ENCODE measurements at places on chromosomes 2 and 18. TPM values are rescaled to one million over a fixed set of nuclear protein-coding genes. Genes with fewer than 3 reads are reported as not detected.

GRCh38 chr18:49612515-49613033, 50.7 kb downstream of the LIPG start:
- no peak for DNase-seq

GRCh38 chr18:51668101-51668500, 470.6 kb upstream of the MEX3C start:
- peak; percentile 10 for DNase-seq

GRCh38 chr2:29921560-29921915, at the start of gene ALK:
TSS of gene ALK (minus strand) at chr2:29921586. CDS start at chr2:29920659, 927 bp downstream.
- peak; percentile 60 for DNase-seq

DNA sequence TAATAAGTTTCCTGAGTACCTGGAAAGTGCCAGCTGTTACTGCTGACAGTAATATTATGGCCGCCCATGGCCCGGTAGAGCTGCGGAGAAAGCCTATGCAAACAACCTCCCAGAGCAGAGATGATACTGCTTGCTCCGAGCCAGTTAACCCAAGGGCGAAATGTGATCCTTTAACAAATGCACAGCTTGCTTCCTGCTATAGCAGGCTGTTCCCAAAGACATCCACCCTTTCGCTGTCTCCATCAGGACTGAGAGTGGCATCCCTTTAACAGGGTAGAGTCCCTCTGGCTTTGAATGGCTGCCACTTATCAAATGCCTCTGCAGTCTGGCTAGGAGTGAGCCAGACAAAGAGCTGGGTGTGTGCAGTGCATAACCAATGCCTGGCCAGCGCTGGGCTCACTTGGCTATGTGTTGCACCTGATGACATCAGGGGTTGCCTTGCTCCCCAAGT, 69.7 kb upstream of the DAPL1 start:
- no peak for DNase-seq

- no peak for DNase-seq
Observed at GRCh38 chr2:236175548-236176150, 7.5 kb upstream of the GBX2 start.

The ACMSD gene
- total RNA-seq = not detected

- DNase-seq = no peak
Observed at GRCh38 chr2:235133837-235134236, 182.0 kb downstream of the SH3BP4 start.

DNA sequence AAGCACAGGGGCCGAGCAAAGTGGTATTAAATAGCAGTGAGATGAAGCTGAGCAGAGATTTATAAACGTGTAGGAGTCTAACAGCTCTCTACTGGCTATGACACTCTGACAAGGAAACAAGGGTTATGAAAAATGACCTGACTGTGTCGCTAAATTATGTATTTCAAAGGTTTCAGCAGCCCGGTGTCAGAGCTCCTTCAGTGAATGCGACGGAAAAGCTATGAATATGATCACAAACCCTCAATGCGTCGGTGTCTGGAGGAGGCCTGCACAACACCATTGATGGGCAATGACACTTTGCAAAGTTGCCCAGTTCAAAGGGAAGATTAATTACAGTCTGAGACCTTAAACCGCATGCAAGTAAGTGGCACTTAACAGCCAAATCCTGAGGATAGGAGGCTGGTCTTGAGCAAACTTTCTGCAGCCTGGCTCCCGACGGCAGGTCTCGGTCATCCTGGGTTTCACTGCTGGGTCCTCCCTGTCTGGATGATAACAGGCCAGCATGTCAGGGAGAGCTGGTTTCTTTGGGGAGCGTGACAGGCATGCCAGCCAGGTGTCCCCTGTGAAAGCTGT, 615.1 kb upstream of the SALL3 start:
- DNase-seq = no peak

GRCh38 chr2:18422432-18423165, 137.9 kb downstream of the RDH14 start:
- no peak for DNase-seq

The ANTXR1 gene
- total RNA-seq = 206 TPM

DNA sequence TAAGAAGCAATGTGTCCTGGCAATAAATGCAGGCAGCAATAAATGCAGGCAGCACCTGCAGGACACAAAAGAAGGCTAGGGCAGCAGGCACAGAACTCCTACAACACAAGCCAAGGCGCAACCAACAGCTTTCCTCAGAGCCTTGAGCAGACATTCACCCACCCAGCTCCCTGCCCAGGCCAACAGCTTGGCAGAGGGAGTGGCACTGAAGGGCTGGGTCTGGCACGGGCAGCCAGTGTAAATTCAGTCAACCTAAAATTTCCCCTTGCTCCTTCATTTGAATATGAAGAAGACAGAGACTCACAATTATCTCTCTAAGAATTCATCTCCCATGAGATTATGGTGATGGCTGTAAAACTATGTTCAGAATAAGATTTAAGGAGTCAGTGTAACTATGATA, 35.4 kb downstream of the AAK1 start:
- DNase-seq = no peak

DNA sequence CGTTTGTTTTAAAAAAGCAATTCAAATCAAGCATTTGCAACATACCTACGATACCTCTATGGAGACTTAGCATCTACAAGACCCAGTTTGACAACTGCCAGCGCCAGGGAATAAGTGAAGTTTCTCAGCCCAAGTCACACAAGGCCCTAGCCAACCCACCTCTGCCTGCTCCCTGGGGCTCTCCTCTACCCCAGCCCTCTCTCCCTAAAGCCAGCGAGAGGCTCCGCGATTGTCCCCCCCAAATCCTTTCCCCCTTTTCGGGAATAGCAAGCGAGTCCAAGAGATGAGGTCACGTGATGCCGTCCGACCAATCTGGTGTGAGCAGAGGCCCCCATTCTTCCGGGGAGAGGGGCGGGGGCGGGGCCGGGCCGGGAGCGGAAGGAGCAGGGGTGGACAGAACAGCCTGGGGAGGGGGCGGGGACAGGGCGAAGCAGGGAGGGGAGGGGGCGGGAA, 102.2 kb upstream of the RAB6C start:
- DNase-seq = peak; percentile 47

- peak; percentile 39 for DNase-seq
Observed at GRCh38 chr2:210199186-210199765, 26.0 kb downstream of the ACADL start.

- DNase-seq = peak; percentile 64
Observed at GRCh38 chr2:3635171-3635974, 22.6 kb upstream of the ALLC start.

The THOC1 gene
- 42.7 TPM for total RNA-seq
